ENCODE measurements at places on chromosomes 1 and 21.

DNA sequence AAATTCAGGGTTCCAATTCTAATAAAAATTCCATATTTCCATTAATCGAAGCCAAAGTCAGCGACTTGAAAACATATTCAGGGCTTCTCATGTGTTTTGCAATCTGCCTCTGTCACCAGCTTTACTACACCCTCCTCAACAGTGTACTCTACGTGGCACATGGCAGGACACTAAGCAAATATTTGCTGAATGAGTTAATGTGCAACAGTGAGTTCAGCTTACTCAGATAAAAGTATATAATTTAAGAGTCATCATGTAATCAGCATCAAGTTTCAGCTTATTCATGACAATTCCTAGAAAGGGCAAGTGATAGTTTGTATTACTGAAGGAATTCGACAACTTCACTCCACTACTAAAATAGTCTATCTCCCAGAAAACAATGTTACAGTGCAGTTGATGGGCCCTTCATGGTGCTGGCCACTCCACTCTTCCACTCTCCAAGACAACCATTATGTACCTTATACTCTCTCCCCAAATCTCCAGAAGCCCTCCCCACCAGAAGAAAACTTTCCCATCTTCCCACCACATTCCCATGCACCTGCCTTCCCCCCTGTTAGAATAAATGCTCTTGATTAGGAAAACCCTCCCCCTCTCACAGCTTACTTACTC is 97.3 kb downstream of the TTLL7 start:
- DNase-seq = no peak
- peaks cover 14% of the 10 kb centered on the region for H3K4me1 ChIP-seq
- H3K4me3 ChIP-seq = no peak overlapping the region
- H3K36me3 ChIP-seq = no peaks in the 10 kb centered on the region

GRCh38 chr1:47963568-47964358 is 33.4 kb downstream of the TRABD2B start:
- peak; percentile 16 for DNase-seq
- no peaks in the 10 kb centered on the region for H3K36me3 ChIP-seq
- no peaks in the 10 kb centered on the region for H3K4me1 ChIP-seq
- no peak overlapping the region for H3K27ac ChIP-seq
- no peaks in the 10 kb centered on the region for H3K27me3 ChIP-seq

- no peak overlapping the region for H3K27ac ChIP-seq
- no peaks in the 10 kb centered on the region for H3K36me3 ChIP-seq
- H3K4me3 ChIP-seq = no peak overlapping the region
- no peaks in the 10 kb centered on the region for H3K4me1 ChIP-seq
These were observed 1265.9 kb downstream of the BRINP3 start for GRCh38 chr1:189211742-189212141.

DNA sequence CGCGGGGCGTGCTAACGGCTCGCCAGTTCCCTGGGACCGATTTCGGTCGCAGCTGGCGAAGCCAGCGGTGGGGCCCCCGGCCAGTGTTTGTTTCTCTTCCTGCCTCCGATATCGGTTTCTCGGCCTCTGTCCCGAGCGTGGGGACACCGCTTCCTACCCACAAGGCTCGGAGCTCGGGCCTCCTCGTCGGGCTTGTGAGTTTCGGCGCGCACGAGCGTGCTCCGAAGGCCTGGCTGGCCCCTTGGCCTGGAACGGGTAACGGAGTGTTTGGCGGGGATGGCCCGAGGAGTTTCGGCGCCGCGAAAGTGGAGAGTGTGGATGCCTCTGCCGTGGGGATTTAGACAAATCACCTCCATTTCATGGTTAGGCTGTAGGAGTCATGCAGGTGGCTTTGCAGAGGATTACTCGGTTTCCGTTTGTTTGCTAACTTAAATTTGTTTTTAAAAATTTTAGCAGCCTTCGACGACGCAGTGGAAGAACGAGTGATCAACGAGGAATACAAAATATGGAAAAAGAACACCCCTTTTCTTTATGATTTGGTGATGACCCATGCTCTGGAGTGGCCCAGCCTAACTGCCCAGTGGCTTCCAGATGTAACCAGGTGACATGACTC is 559 bp downstream of the RBBP4 start:
- H3K4me1 ChIP-seq = peaks cover 35% of the 10 kb centered on the region
- DNase-seq = no peak
- H3K4me3 ChIP-seq = peak overlapping the region; percentile 82
- peaks cover 9% of the 10 kb centered on the region for H3K36me3 ChIP-seq

Measured in neural progenitor cell (in vitro differentiated cells).